Kidney epithelial cell (primary cell): ENCODE measurements at places on chromosomes 12 and 14. TPM values are rescaled to one million over a fixed set of nuclear protein-coding genes. Genes with fewer than 3 reads are reported as not detected.

DNA sequence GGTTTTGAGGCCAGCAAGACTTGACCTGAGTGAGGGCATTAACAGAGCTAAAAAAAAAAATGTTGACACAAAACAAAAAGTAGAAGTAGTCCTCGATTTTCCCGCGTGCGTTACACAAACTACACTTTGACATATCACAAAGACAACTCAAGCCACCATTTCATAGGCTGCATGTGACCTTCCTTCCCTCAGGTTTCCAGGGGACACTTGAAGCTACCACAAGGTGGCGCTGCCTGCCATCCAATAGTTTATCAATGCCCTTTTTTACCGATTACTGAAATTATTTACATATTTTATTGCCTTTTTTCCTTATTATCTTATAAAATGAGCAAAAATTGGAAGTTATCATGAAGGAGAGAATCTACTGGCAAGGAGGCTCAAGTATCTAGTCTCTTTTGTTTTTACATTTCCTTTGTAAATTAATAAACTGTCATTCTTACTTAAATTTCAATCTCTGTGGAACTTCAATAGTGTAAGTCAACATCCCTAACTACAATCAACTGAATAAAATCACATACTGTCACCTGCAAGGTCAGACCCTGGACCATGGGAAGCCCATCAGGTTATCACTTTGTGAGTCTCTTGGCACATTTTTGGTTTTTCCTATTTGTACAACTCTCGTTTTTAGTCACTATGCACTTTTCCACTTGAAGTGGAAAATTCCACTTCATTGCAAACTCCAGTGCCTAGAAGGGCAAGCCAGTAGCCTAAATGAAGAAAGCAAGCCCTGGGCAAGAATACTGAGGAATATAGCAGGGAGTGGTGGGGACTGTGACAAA lies 84.6 kb upstream of the CPSF6 start:
- no peak for DNase-seq

- no peak for DNase-seq
These were observed 98.9 kb downstream of the PCNX1 start for GRCh38 chr14:71006200-71006563.

- DNase-seq = no peak
These were observed 21.6 kb downstream of the C12orf71 start for GRCh38 chr12:27060740-27061139.

GRCh38 chr12:49455501-49455900 lies 83.3 kb upstream of the KCNH3 start:
- no peak for DNase-seq

- DNase-seq = no peak
These were observed 810 bp upstream of the TMBIM4 start for GRCh38 chr12:66170606-66171005.

DNA sequence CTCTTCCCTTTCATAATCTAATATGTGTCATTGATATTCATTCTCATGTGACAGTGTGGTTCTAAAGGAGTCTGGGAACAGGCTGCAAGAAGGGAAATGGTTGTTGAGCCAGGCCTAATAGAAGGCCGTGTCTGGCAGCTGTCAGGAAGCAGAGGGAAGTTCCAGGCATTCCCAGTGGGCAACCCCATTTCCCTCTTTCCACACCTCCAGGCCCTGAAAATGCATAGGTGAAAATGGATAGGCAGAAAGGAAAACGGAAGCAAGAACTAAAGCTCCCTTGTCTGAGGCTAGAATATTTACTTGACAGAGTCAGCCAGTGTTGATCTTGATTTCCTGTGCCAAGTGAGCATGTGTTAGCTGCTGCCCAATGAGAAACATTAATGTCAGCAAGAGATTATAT lies 97.7 kb downstream of the PPM1A start:
- no peak for DNase-seq

DNA sequence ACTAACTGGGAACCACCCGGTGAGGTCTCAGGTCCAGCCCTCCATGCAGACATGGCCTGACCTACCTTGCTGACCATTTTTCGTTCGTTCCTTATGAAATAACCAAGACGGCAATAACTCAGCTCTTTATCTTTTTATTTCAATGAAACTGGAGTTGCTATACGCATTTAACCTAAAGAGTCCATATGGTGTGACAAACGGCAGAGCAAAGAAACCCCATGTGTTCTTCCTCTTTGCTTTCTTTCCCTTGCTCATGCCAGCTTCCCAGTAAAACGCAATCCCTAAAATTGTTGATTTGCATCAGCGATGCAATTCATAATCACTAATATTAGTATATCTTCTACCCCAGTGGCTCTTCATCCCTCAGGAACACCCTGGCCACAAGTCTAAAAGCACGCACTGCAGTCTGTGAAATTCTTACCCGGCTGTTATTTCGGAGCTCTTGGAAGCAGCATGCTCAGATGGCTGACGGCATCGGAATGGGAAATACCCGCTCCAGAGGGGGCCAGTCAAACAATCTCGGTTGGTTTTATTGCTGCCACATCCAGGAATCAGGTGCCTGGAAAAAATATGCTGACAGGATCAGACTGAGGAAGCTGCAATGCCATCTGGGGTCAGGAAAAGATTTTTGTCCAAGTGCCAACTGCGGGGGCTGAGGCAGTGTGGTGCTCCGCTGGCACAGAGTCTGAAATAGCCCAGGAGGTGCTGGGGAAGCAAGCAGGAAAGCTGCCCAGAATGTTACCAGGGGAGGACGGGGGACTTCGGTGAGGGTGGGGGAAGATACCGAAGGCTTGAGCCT lies 28.2 kb upstream of the KCNA1 start:
- DNase-seq = no peak

DNA sequence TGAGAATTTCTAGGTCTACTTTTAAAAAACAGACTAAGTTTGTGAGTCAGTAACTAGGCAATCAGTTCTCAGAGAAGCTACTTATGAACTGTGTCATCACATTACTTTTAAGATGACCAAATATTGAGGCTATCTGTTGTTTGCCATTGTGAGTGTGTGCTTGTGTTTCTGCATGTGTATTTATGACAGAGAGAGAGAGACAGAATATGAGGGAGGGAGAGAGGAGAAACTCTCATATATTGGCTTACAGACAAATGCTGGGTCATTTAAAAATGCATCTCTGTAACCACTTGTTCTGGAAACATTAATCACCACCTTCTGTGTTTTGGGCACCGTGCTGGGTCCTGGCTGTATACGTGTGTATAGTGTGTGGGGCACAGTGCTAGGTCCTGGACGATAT lies 161.5 kb upstream of the FRMD6 start:
- DNase-seq = no peak

GRCh38 chr12:92130999-92131398 lies 14.6 kb downstream of the BTG1 start:
- no peak for DNase-seq

DNA sequence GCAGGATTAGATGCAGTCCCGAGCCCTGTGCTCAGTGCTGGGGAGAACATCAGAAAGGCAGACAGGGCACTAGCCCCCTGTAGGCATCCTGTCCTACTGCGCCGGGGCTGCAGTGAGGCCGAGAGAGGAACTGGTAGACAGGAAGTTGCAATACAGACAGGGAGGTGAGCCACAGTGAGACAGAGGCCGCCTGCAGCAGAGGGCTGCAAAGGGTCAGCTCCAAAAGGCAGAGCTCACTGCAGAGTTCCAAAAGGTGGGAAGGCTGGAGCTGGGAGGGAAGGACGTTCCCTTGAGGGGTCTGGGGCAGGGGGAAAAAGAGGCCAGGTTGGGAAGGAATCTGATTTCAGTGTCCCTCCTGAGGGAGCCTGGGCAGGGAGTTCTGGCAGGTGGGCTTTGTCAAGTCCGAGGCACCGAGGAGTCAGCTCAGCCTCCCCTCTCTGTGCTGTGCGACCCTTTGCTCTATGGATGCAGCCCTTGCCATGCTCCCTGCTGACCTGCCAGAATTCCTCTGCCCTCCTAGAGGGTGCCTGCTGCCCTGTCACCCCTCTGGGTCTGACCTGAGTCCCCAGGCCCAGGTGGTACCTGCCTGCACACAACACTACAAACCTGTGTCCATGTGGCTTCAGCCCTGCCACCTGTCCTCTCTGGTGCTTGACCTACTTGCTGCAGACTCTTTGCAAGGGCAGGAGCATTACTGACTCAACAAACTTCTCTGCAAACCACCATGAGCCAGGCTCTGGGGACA lies 63.5 kb downstream of the PRMT8 start:
- DNase-seq = no peak

GRCh38 chr14:104734991-104735779 lies 11.2 kb downstream of the ADSS1 start:
- DNase-seq = no peak

GRCh38 chr12:132453361-132454192 lies 36.4 kb upstream of the FBRSL1 start:
- no peak for DNase-seq

FLVCR2 gene
- total RNA-seq = 0.75 and 1.0 TPM in 2 replicates

GSG1 gene
- total RNA-seq = not detected in 2 replicates
